ENCODE measurements at places on chromosomes 4 and X.

GRCh38 chr4:68655764-68656444, 14.5 kb downstream of the UGT2B15 start:
- no peak overlapping the region for H3K4me3 ChIP-seq
- H3K27ac ChIP-seq = no peak overlapping the region
- DNase-seq = no peak
- peaks cover 3% of the 10 kb centered on the region for H3K4me1 ChIP-seq
- H3K27me3 ChIP-seq = no peaks in the 10 kb centered on the region
- H3K36me3 ChIP-seq = no peaks in the 10 kb centered on the region

- no peaks in the 10 kb centered on the region for H3K27me3 ChIP-seq
- H3K27ac ChIP-seq = no peak overlapping the region
- no peak for DNase-seq
- no peak overlapping the region for H3K4me3 ChIP-seq
Observed at GRCh38 chr4:53813998-53814397, 222.7 kb upstream of the LNX1 start.

DNA sequence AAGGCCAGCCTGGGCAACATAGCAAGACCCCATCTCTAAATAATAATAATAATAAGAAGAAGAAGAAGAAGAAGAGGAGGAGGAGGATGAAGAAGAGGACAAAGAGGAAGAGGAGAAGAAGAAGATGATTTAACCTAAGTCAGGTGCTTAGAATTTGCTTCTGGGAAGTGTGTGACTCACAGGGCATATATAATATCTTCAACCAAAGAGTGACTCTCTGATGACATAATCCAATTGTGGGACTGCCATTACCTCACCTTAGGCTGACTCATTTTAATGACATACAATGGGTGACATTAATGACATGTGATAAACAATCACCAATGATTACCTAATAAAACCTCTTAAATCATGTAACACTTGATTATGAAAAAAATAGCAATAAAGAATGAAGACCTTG, 32.7 kb upstream of the MBTPS2 start:
- H3K36me3 ChIP-seq = no peaks in the 10 kb centered on the region
- H3K4me3 ChIP-seq = no peak overlapping the region
- H3K27me3 ChIP-seq = peaks cover 1% of the 10 kb centered on the region
- no peak overlapping the region for H3K27ac ChIP-seq
- no peaks in the 10 kb centered on the region for H3K4me1 ChIP-seq

DNA sequence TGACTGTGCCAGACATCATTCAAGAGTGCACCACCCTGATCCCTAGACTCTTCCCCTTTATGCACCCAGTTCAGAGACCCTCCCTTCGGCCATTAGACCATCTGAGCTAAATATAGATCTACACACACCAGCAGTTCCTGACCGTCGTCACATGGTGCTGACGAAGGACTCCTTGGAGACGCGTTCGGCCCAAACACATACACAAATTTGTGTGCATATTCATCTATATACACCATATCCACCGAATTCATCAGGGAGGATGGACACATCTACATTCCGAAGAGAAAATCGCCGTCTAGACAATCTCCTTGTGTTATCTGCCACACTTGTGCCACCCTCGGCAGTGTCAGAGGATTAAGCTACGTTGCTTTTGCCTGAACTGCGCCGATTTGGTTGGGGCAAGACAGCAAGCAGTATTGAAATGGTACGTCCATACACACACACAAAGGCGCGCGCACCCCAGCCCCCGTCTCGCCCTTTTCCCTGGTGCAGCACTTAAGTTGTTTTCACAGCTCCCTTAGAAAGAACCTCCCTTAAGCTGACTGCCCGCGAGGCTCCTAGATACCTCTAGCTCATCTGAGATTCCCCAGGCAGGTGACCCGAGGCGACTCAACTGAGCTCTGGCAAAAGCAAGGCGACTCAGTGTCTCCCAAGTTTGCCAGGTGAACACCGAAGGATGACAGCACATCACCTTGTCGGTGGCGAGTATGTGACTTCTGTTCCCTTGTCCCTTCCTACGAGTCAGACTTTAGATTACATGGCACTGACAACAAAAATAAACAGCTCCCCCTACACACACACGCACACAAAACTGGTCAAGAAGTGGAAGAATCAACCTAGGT, 1.0 kb downstream of the RASGEF1B start:
- peak overlapping the region; percentile 85 for H3K4me3 ChIP-seq
- H3K36me3 ChIP-seq = no peaks in the 10 kb centered on the region
- peaks cover 8% of the 10 kb centered on the region for H3K27me3 ChIP-seq
- DNase-seq = peak; percentile 28
- peak overlapping the region; percentile 59 for H3K27ac ChIP-seq

DNA sequence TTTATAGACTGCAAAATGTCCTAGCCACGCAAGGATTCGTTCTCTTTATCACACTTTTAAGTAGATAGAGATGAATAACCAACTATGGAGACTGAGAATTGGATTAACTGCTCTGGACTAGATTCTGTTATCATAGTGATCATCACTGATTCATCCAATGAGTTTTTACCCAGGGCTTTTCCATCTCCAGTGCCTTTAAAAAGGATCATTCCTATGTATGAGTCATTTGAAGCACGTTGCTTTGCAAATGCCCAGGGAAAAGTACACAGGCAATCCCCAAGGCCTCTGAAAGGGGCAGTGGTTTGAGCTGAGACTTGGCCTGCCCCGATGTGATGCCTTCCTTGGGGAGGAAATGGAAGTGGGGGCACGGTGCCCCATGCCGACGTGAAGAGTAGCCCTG, 122.7 kb upstream of the PSAPL1 start:
- no peak overlapping the region for H3K27ac ChIP-seq
- peaks cover 5% of the 10 kb centered on the region for H3K36me3 ChIP-seq
- H3K4me1 ChIP-seq = no peaks in the 10 kb centered on the region
- no peak for DNase-seq
- H3K27me3 ChIP-seq = no peaks in the 10 kb centered on the region

DNA sequence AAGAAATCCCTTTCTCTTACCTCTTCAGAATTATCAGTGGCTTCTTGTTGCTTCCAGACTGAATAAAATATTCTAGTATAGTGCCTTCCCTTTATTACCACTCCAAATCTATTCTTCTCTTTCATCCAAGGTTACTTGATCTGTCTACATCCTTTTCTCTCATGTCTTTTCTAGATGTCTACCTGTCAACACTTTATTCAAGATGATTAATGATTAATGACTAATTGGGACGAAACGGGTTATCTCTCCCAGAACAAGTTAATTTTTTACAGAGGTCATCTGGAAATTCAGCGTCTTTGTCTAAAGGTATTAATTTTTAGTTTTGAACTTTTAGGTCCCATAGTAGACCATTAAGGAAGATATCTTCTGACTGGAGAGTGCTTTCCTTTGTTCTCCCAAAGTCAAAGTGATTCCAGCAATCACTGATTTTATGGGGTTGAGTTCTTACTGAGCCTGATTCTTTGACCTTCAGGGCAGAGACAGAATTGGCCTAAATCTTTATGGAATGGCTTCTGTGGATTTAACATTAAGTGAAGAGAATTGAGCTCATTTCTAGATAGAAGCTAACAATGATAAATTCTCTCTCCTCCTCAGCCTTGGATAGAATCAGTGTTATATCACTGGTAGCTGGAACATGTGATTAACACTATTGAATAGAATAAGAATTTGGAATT, 335.4 kb upstream of the TEX13C start:
- no peaks in the 10 kb centered on the region for H3K36me3 ChIP-seq
- H3K4me3 ChIP-seq = no peak overlapping the region
- H3K4me1 ChIP-seq = no peaks in the 10 kb centered on the region
- no peak overlapping the region for H3K27ac ChIP-seq
- no peak for DNase-seq

DNA sequence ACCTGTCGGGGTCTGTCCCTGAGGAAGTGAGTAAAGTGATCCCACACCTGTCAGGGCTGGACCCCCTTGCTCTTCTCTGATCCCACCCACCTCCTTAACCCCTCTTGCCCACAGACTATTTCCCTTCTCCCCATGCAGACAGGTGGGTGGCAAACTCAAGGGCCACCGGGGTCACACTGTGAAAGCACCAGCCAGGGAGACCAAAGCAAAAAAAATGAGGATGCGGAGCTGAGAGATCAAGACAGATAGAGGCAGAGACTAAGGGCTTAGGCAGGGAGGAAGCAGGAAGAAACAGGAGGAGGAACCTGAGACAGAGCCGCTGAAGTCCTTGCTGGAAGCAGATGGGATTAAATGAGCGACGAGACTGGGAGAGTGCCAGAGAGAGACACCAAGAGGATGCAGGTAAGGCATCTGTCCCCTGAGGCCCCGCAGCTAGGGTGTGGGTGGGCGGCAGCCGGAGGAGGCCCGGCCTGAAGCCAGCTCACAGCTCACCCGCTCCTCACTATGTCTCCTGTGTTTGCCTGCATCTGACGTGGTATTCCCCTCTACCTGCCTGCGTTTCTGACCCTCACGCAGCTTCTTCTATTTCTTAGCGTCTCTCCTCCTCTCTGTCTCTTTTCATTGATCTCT, 7.2 kb downstream of the TIMM17B start:
- H3K27me3 ChIP-seq = no peaks in the 10 kb centered on the region
- peak overlapping the region; percentile 84 for H3K4me3 ChIP-seq
- H3K4me1 ChIP-seq = peaks cover 22% of the 10 kb centered on the region
- H3K27ac ChIP-seq = peak overlapping the region; percentile 70
- peaks cover 9% of the 10 kb centered on the region for H3K36me3 ChIP-seq

DNA sequence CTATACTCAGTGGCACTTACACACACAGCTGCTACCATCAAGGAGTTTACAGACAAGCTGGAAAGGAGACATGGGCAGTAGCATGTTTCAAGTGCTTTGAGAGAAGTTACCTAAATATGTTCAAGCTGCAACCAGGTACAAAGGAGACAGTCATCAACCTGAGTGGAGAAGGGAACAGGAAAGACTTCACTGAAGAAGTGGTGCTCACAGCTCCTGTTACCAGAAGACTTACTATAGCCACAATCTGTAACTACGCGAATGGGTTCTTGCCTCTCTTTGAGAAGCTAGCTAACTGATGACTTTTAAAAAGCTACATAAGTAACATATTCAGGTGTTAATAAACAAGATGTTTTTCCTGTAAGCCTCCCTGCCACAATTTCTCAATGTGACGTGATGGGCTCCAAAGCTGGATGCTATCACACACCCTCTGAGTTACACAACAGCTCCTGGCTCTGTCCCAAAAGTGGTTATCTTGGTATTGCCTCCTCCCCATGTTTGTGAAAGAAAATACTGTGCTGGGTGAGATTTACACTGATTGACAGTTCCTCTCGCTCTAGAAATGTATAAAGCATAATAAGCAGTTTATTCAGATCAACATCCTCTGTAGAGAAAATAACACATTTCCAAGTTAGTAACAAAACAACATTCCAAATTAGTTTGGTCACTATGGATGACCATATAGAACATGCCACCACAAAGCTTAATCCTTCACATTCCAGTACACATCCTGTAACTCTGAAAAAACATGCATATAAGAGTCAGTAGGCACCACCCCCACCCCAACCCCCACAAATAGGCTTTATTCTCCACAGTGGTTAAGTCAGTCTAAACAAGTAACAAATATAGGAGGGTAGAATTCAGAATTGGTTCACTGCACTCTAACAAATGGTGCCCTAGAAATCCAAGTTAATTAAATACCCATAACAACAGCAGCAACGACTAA, 81.8 kb downstream of the FRYL start:
- H3K27me3 ChIP-seq = no peaks in the 10 kb centered on the region
- H3K4me1 ChIP-seq = peaks cover 29% of the 10 kb centered on the region
- no peak for DNase-seq
- no peak overlapping the region for H3K27ac ChIP-seq
- H3K4me3 ChIP-seq = no peak overlapping the region
- peaks cover 17% of the 10 kb centered on the region for H3K36me3 ChIP-seq

DNA sequence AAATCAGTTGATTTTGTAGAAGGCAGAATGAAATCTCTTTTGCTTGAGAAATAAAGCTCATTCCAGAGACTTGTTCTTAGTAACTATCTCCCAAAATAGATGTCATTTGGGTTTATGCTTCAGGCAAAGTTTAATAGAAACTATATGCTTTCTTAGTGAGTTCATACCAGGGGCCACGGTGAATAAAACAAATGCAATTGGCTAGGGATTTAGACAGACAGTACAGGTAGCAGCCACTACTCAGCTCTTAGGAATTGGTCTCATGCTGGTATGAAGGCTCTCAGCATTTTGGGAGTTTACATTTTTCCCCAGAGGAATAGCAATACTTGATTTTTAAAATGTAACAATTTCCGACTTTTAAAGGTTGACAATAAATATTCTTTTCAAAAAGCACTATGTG, 27.0 kb downstream of the GYPA start:
- no peaks in the 10 kb centered on the region for H3K4me1 ChIP-seq
- DNase-seq = no peak
- no peak overlapping the region for H3K4me3 ChIP-seq
- no peaks in the 10 kb centered on the region for H3K36me3 ChIP-seq
- no peak overlapping the region for H3K27ac ChIP-seq

DNA sequence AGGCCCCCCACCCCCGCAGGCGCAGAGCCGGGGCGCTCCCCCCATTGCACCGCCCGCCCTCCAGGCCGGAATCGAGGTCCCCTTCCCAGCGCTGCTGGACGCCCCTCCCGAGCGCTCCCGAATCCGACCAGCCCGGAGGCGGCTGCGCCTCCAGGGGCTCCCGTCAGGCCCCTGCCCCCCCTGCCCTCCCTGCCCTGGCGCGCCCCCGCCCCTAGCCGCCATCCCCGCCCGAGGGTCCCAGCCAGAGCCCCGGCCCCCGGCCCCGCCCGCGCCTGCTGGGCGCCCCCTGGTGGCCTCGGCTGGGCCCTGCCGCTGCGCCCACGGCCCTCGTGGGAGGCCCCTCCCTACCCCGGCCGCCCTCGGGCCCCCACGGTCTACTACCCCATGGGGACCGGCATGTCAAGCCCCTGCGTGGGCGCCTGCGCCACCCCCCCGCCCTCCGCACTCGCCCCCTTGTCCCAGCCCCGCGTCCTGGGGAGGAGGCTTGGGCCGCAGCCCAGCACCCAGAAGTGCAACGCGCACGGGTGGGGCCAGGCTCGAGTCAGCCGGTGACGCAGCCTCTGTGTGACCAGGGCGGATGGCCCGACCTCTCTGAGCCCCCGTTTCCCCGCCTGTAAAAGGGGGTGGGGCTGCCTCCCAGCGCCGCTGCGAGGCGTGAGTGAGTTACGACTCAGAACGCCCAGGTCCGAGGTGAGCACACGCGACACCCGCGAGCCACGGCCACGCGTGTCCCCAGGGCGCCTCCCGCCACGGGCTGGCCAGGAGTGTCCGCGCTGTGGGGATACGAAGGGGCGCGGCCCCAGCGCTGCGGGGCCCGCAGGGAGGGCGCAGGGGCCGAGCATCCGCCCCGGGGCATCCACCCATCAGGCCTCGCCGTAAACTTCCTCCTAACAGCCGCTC, 104.9 kb downstream of the FAM53A start:
- H3K27ac ChIP-seq = peak overlapping the region; percentile 80
- H3K36me3 ChIP-seq = no peaks in the 10 kb centered on the region
- peaks cover 7% of the 10 kb centered on the region for H3K4me1 ChIP-seq
- peak overlapping the region; percentile 70 for H3K4me3 ChIP-seq
- DNase-seq = peak; percentile 79
